ENCODE measurements at places on chromosomes 11 and 22.

- no peak for DNase-seq
Measured at GRCh38 chr22:37340331-37341262, 58.3 kb downstream of the CYTH4 start.

DNA sequence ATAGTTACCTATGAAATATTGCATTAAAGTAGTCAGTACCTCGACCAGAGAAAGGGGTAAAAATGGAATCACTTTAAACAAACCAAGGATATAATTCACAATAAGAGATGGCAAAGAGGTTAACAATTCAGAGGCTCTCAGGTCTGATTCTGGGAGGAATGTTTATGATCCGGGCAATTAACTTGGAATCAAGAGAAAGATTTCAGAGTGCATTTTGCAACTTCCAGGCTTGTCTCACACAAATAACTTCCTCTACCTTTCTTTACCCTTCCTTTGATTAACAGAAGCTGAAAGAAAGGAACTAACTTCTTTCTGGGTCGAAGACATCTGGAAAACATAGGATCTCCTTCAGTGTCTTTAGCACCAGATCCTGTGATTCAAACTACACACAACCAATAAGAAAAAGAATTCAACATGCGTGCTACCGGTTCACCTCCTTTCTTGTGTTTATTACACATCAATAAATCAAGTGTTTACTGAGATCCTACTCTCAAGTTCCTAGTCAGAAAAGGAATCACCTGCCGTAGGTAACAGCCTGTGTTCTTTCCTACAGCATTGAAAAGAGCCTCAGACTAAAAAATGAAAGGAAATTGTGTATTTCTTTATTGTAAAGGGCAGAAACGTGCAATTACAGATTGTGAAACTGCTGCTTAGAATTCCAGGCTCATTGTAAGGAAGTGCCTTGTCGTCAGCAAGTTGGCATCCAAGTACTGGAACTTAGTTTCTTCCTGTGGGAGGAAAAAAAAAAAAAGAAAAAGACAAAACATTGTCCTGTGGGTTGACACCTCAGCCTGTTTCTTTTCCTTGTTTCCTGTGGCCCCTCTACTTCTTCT, 29.5 kb downstream of the CARD18 start:
- DNase-seq, result no peak

GRCh38 chr11:34899633-34900016, 16.6 kb downstream of the APIP start:
- DNase-seq, result no peak

DNA sequence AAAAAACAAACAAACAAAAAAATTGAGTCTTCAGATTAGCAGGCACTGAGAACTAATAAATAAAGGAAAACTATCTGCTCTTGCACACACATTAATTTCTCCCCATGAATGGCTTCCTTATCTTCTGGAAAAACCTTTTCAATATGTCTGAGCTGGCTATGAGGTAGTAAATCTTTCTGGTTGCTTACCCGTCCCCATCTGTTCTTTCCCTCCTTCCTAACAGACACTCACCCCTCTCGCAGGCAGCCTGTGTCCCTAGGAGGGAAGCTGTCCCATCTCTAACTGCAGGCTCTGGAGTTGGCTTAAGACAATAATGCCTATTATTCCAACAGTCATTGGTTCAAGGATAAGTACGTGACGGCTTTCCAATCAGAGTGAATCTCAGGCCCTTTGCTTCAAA, 8.2 kb upstream of the SCUBE2 start:
- DNase-seq, result no peak

DNA sequence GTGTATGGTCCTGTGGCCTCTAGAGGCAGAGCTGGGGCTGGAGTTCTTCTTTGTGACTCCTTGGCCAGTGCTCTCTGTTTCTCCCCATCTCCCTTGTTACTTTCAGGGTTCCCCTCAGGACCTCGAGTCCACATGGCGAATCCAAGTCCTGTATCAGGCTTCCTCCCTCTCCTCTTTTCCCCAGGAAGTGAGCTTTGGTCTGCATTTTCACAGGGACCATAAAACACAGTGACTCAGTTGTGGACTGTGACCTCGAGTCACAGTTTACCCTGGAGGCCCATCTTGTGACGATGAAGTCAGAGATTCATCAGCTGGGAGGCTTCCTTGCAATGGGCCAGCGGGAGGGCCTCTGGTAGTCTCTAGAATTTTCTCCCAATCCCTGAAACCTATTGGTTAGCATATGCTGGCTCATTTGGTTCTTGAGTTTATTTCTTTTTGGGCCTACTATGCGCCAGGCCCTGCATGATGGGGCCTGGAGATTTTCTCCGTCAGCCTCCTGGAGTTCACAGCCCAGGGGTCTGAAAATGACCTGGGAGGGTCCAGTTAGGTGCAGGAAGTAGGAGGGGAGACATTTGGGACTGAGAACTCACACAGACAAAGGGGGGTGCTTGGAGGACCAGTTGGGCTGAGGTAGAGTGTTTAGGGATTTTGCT, 100.8 kb downstream of the KIAA1671 start:
- no peak for DNase-seq

DNA sequence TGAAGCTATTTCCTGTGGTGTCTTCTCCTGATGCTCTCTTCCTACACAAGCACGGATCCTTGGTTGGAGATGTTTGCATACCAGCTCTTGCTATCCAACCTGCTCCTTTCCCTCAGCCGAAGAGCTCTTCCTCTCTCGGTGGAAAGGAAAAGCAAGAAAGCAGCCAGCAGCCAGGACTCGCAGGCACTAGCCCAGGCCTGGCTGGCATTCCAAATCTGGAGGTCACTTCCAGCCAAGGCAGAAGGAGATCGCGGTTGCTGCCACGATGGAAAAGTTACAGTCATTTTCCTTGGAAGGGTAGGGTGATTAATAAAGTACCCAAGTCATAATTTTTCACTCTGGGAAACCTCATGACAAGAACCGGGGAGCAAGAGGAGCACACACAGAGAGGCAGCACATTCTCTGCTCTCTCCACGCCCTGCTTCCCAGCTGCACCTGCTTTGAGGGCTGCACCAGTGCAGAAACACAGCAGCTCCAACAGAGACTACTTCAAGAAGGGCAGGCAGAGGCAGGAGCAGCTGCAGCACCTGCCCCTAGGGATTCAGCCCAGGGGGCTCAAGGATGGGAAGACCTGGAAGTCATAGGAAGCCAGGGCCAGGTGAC, 399.3 kb downstream of the CADM1 start:
- no peak for DNase-seq
